Transverse colon (tissue), 4 donors: ENCODE measurements at places on chromosomes 1 and 21.

GRCh38 chr21:31332525-31332924 is 11.5 kb downstream of the TIAM1 start:
- no peak for DNase-seq

GRCh38 chr1:156942176-156942575 is 21.7 kb downstream of the LRRC71 start:
- no peak for DNase-seq

- DNase-seq = no peak
These were observed 91.4 kb downstream of the PDE9A start for GRCh38 chr21:42744520-42745445.

DNA sequence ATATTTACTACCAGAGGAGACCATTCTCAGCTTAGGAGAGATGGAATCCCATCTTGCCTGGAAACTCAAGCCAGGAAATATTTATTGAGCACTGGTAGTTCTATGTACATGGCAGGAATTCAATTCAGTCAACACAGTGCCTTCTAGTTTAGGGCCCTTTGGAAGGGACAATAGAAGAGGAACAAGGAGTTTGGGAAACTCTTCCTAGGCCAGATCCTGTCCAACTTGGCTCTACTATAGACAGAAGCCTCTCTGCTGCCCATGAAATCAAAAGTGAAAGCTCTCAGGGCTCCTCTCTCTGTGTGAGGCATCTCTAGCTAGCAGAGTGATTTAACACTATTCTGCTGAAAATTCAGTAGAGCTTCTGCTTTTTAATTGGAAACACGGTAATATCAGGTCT is 244.6 kb upstream of the MAP1LC3C start:
- no peak for DNase-seq

DNA sequence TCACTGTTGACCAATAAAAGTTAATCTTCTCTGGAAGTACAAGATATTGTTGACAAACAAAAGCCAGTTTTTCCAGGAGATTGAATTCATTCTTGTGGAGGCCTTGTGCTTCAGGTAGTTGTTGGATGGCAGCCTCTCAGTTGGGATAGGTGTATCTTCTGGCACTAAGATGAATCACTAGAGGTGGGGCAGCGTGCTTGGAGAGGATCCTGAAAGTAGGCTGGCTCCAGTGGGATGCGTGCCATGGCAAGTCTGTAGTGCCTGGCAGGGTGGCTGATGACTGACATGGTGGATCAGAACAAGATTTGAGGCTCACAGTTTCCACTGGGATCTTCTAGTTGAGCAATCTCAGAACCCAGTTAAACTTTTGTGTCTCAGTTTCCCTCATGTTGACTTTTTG is 2.4 kb downstream of the VPS13D start:
- DNase-seq = peak; percentile 25

- peak; percentile 21 for DNase-seq
These were observed 52.7 kb downstream of the PLPP3 start for GRCh38 chr1:56526571-56527174.

DNA sequence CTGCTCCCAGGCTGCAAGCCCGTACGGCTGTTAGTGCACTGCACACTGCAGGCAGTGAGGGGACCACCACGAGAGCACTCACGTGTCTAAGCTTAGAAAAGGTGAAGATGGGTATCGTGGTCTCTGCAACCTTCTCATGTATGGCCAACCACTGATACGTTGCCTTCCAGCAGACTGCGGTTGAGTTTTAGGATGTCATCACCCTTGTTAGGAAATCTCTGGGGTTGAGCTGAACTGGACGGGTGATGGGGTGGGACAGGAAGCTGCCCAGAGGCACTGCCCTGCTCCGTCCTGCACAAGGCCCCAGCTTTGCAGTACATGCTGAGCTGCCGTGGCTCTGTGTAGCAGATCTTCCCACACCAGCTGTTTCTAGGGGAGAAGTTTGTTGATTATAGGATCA is 43.3 kb downstream of the FAAP20 start:
- DNase-seq = no peak

- no peak for DNase-seq
These were observed 92.9 kb downstream of the LAMC2 start for GRCh38 chr1:183278739-183279591.

DNA sequence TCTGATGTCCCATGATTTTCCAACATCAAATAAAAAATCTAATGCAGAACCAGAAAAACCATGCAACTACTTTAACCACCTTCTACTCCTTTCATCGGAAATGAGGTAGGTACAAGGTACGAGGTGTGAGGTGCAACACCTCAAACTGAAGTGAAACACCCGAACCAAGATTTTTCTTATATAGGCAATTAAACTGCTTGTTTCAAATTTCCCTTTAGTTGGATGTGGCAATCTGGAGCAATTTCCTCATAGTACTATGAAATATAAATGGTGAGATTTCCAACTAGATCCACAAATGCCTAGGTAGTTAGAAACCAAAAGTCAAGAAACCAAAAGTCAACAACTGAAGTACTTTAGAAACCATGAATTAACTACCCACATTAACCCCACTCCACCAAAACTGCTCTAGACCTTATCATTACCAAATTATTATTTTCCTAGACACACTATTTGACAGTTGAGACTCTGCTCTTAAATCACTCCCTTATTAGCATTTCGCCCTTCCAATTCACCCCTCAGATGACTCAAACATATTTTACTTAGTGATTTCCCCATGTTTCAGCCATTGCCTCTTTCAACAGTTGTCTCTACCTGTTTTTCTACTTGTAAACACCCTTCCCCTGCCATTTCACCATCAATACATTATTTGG is 37.8 kb downstream of the FUBP1 start:
- no peak for DNase-seq

DNA sequence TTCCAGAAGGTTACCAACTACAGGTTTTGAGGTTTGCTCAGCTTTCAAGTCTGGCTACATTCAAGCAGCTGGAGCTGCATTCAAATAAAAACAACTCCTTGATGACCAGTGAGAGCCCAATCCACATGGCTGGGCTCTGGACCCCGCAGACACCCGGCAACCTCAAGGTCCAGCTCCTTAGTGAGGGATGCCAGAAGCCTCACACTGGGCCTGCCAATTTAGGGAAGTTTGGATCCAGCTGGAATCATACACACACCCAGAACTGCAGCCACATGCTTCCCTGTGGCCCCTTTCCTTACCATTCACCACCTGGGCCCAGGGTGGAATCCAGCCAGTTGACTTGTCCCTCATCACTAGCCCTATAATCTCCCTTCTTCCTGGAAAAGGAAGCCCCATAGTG is 123.7 kb downstream of the UBE2U start:
- no peak for DNase-seq

- DNase-seq = no peak
These were observed 421.8 kb downstream of the PTBP2 start for GRCh38 chr1:97143236-97143882.

- DNase-seq = no peak
These were observed 467 bp downstream of the THRAP3 start for GRCh38 chr1:36224537-36225282.

DNA sequence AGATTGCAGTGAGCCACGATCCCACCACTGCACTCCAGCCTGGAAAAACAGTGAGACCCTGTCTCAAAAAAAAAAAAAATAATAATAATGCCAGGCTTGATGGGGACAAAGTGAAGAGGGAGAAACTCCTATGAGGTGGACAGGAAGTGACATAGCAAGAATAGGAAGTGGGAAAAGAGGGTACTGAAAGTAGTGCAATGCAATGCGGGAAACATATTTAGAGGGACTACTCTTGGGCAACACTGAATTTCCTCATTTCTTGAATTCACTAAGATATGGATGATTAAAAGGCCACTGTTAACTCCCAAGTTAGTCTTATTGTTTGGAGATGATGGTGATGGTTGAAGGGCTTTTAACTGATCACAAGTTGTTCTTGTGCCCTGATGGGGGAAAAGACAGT is 21.6 kb upstream of the KCNA2 start:
- no peak for DNase-seq

DNA sequence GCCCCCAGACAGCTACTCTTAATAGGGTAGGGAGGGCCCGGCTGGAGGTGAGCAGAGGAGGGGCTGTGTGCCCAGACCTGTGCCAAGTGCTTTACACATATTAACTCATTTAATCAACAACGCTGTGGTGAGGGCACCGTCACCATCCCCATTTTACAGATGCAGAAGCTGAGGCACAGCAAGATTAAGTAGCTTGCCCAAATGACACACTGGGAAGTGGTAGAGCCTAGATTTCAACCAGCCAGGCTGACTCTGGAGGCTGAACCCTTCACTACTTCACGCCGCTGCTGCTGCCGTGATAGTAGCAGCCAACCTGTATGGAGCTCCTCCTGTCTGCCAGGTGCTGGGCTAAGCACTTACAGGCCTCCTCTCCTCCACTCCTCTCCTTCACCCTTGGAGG is 127.2 kb downstream of the PTPRU start:
- no peak for DNase-seq

DNA sequence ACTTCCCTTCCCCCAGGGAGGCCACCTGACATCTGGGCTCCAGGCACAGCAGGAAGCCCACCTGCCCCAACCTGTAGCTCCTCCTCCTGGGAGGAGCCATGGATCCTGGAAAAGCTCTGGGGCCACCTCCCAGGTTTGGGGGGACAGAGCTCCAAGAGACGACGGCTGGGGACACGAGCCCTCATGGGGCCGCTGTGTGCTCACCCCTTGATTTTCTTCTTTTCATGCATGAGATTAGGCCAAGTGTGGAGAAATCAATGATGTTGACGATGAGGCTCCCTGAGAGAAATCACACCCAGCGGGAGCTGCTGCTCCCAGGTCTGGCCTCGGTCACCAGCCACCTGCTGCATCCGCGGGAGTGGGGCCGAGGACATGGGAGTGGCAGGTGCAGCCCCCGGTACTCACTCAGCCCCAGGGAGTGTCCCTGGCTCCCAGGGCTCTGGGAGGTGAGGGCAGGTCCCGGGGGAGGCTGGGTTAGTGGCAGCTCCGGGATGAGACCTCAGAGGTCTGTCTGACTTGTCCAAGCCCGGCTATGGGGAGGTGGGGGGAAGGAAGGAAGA is 8.7 kb downstream of the TNFRSF14 start:
- DNase-seq = no peak

GRCh38 chr1:200346700-200347099 is 63.1 kb downstream of the ZNF281 start:
- DNase-seq = no peak

GRCh38 chr21:37435120-37435519 is 68.5 kb downstream of the DYRK1A start:
- DNase-seq = no peak

DNA sequence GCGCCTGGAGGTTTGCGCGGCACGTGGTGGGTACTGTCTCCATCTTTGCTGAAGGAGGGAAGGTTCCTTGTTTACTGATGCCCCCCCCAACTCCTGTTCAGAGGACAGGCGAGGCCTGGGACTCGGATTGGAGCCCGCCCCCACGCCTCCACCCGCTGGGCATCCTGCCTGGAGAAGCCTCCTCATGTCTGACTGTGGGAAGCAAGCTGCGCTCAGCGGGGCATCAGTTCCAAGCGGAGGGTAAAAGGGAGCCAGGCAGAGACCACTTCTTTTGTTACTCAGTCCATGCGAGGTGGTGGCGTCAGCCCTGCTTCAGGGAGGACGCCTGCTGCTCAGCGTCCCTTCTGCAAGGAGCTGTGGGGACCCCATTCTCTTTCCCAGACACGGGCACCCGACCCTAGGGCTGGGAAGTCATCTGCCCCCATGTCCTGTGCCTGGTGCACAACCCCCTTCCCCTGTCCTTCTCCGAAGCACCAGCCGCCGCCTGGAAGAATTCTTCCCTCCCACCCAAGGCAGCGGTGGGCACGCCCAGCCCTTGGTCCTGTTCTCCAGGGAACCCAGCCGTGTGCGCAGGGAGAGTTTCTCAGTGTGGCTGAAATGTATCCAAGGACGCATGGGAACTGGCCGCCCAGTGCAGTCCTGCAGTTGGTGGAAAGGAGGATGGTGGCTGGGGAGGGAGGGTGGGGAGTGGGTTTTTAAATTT is 414.0 kb downstream of the CAMTA1 start:
- DNase-seq = no peak

- no peak for DNase-seq
These were observed 1038.3 kb downstream of the KCNT2 start for GRCh38 chr1:195569934-195570333.

- peak; percentile 71 for DNase-seq
These were observed 19.2 kb upstream of the PEF1 start for GRCh38 chr1:31663622-31664452.

DNA sequence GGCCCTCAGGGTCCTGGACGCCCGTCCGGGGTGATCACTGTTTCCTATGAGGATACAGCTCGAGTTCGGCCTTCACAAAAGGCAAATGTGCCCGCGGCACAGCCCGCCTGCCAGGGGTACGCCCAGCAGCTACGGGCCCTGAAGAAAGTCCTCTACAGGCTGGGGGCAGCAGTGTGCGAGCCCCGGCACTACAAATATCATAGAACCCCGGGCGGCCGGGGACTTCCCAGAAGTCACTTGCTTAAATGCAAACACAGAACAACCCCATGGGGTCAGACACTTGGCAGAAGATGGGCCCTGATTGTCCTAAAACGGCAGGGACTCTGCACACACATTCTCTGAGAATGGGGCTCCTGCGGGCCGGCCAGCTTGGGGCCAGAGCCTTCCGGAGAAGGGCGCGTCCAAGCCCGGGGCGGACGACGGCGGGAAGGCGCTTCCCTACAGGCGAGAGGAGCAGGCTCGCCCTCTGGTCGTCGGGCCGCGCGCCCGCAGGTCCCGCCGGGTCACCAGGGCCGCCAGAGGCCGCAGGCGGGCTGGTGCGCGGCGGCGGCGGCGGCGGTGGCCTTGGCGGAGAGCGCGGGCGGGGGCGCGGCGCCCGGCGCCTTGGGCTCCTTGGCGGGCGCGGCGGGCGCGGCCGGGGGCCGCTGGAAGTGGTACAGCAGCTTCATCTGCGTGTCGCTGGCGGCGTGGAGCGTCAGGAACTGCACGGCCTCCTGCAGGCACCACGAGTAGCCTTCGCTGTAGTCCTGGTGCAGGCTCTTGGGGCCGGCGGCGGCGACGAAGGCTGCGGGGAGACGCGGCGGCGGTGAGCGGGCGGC is 888 bp downstream of the HES5 start:
- peak; percentile 60 for DNase-seq

GRCh38 chr1:239884796-239885195 is 206.9 kb upstream of the FMN2 start:
- no peak for DNase-seq

GRCh38 chr1:241789061-241789460 is 58.9 kb upstream of the EXO1 start:
- DNase-seq = no peak

- DNase-seq = no peak
These were observed 85.3 kb downstream of the LRRC8D start for GRCh38 chr1:89906088-89906487.

- no peak for DNase-seq
These were observed 45.5 kb downstream of the TRABD2B start for GRCh38 chr1:47951545-47952235.
